CD4-positive, alpha-beta T cell treated with Interleukin-2 at 100 ng/mL for 4 hours (primary cell): ENCODE measurements at places on chromosomes 5 and 9.

- DNase-seq: no peak
Measured at GRCh38 chr5:129101794-129102193, 7.2 kb downstream of the ISOC1 start.

- DNase-seq: no peak
Measured at GRCh38 chr5:67100301-67100700, 96.3 kb downstream of the CD180 start.

GRCh38 chr5:110034056-110034600 is 344.4 kb downstream of the MAN2A1 start:
- no peak for DNase-seq

DNA sequence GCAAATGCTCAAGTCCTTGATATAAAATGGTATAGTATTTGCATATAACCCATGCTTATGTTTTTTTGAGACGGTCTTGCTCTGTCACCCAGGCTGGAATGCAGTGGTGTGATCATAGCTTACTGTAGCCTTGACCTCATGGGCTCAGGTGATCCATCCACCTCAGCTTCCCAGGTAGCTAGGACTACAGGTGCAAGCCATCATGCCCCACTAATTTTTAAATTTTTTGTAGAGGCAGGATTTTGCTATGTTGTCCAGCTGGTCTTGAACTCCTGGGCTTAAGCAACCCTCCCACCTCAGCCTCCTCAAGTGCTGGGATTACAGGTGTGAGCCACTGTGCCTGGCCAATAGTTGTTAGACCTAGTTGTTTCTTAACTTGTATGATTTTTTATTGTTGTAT is 17.3 kb downstream of the SLC36A3 start:
- DNase-seq: no peak

DNA sequence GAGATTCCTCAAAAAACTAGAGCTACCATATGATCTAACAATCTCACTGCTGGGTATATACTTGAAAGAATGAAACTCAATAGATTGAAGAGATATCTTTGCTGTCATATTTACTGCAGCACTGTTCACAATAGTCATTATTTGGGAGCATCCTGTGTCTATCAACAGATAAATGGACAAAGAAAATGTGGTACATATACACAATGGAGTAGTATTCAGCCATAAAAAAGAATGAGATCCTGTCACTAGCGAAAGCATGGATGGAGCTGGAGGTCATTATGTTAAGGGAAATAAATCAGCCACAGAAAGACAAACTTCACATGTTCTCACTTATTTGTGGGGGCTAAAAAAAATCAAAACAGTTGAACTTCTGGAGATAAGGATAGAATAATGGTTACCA is 505.7 kb upstream of the ARRDC3 start:
- no peak for DNase-seq

DNA sequence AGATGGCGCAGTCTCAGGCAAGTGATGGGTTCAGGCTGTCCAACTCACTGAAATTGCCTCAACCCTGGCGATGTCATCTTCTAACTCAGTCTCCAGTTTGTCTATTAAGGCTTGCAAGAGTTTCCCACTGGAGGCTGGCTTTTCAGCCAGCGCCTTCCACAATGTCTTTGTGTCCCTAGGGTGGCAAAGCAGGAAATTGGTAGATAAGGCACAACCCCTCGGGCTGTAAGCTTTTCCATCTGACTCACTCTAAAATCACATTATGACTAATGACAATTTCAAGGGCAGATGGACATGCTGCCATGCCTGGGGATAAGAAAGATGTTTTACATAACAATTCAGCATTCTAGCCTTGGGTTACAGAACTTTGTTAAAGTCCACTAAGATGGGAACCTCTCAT is 61.9 kb downstream of the MROH2B start:
- DNase-seq: no peak

- no peak for DNase-seq
Measured at GRCh38 chr9:93726147-93726546, 149.8 kb downstream of the PHF2 start.

GRCh38 chr5:57341380-57341979 is 141.1 kb downstream of the ACTBL2 start:
- DNase-seq: no peak

- peak; percentile 58 for DNase-seq
Measured at GRCh38 chr9:135602789-135603481, 36.4 kb downstream of the GLT6D1 start.

DNA sequence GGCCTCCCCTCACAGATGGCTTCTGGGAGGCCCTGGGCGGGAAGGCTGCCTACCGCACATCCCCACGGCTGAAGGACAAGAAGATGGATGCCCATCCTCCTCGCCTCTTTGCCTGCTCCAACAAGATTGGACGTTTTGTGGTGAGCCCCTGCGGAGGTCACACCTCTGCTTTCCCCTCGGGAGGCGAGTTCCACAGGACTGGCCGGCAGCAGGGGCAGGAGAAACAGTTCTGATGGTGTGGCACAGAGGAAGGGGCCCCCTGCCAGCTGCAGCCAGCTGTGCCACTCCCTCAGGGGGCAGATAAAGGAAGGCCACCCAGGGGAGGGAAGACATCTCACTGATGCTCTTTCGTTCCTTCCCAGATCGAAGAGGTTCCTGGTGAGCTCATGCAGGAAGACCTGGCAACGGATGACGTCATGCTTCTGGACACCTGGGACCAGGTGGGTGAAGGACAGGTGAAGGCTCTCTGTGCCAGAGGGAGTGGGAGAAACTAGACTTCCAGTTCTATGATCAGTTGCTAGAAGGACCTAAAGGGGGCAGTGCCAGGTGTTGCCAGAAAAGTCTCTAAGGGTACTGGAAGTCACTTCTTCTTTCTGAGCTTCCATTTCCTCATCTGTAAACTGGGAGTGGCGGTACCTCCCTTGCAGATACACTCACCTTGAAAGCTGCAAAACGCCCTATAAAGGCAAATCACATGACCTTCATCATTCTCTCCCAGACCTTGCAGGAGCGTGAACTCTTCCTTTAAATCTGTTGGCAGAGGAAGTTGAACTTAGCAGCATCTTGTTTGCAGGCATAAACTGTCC is 41.0 kb downstream of the STOM start:
- DNase-seq: no peak

- no peak for DNase-seq
Measured at GRCh38 chr9:28032268-28032590, 458.9 kb upstream of the C9orf72 start.

- DNase-seq: no peak
Measured at GRCh38 chr5:176577312-176578176, 28.4 kb downstream of the CDHR2 start.

- peak; percentile 67 for DNase-seq
Measured at GRCh38 chr9:76403352-76403751, 9.1 kb upstream of the RFK start.

DNA sequence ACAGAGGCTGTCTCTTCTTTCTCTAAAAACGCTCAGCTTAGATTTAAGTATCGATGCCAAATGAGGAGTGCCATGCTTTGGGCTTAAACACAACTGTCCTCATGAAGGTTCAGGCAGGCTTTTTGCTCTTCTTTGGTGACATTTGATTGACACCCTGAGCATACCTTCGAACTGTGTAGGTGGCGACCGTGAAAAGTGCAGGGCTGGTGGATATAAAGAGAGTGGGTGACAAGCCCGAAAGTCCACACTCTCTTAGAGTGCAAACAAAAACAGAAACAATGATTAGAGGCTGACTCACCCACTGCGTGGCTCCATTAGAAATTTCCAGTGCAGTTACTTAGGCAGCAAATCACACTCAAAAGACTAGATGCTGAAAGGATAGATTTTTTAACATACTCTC is 141.7 kb downstream of the SYK start:
- no peak for DNase-seq

GRCh38 chr9:79222483-79222882 is 349.3 kb upstream of the TLE4 start:
- DNase-seq: no peak

- peak; percentile 37 for DNase-seq
Measured at GRCh38 chr5:43661102-43661501, 58.1 kb downstream of the NNT start.

GRCh38 chr9:16276866-16277265 is 593.6 kb downstream of the BNC2 start:
- DNase-seq: no peak

DNA sequence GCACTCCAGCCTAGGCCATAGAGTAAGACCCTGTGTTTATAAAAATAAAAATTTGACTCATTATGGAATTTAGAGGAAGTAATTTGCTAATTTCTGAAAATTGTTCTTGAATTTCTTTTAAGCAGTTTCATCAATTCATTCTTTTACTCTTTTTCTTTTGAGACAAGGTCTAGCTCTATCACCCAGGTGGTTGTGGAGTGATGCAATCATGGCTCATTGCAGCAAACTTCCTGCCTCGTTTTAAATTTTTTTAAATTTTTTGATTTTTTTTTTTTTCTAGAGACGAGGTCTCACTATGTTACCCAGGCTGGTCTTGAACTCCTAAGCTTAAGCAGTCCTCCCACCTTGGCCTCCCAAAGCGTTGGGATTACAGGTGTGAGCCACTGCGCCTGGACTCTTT is 3.1 kb upstream of the CAMLG start:
- DNase-seq: no peak

DNA sequence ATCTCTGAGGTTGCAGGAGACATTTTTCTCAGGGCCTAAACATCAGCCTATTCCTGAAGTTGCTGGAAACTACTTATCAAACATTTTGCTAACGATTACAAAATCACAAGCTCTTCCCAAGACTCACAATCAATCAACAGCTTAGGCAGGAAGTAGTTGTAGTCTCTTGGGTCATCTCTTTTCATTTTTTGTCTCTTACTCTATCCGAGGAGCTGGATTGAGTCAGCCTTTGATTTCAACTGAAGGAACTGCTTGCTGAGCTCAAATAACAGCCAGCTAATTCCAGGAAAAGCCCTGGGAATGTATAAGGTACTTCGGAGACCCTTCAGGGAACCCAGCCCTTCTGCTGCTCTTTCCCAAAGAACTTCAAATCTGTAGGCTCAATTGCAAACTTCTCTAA is 398.9 kb downstream of the PLK2 start:
- no peak for DNase-seq

DNA sequence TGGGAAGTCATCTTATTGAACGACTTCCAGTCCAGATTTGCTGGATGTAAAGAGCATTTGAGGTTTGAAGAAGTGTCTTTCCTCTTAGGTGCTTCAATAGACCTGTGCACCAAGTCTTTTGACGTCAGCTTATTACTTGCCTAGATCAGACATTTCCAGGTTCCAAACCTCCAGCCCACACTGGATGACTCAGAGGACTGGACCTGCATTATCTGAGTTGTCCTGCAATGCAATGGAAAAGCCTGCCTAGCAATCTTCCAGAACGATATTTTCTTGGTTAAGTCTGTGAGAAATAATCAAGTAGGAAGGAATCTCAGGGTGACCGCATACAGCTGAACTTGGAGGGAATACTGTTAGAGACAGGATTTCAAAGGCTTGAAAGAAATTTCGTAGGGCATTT is 147.2 kb upstream of the MOCS2 start:
- DNase-seq: no peak

GRCh38 chr5:135641319-135641718 is 62.5 kb upstream of the CXCL14 start:
- DNase-seq: no peak

DNA sequence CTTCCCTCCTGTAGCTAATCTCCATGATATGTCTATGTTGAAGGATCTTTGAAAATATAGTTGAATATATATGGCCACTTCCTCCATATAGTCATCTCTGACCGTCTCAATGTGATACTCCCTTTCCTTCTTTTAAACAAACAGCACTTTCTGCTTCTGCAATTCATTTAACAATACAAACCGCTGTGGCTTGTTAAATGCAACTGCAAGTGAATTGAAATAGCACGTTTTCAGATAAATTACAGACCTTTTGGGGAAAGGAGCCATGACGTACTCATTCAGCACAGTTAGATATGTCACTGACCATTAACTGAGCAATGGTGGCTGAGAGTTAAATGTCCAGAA is 82.5 kb downstream of the FBXO38 start:
- no peak for DNase-seq

DNA sequence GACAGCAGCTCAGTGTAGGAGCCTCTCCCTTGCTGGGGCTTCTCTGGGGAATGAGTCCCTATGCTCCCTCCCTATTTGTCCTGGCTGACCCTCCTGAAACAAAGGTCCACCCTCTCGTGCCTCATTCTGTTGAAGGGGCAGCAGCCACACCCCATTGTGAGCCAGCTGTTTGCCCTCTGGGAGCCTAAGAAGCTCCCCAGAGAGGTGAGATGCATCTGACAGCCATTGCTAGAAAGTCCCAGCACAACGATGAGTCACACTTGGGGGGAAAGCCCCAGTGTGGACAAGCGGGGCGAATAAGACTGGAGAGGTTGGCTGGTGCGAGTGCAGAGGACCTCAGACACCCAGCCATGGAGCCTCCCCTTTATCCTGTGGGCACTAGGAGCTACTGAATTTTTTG is 101.4 kb downstream of the PPARGC1B start:
- DNase-seq: peak; percentile 12

DNA sequence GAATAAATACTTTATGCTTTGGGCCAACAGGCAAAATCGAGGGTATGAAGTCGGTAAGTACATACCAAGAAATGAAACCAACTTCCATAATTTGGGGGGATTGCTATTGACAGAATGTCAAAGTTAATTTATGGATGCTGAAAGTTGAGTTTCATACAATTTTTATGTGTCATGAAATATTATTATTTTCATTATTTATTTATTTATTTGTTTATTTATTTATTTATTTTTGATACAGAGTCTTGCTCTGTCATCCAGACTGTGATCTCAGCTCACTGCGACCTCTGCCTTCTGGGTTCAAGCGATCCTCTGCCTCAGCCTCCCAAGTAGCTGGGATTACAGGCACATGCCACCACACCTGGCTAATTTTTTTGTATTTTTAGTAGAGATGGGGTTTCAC is 4.5 kb upstream of the GMCL2 start:
- no peak for DNase-seq

DNA sequence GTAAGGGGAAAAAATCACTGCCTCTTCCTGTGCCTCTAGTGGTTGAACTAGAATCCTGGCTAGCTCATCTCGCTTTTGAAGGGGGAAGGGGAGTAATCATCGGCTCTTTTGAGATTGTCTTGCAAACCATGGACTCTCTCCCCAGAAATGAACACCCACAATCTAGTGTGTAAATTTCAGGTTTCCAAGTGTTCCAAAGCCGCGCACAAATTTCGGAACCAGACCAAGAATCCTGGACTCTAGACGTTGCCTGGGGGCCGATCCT is 4.9 kb upstream of the FOXE1 start:
- no peak for DNase-seq

DNA sequence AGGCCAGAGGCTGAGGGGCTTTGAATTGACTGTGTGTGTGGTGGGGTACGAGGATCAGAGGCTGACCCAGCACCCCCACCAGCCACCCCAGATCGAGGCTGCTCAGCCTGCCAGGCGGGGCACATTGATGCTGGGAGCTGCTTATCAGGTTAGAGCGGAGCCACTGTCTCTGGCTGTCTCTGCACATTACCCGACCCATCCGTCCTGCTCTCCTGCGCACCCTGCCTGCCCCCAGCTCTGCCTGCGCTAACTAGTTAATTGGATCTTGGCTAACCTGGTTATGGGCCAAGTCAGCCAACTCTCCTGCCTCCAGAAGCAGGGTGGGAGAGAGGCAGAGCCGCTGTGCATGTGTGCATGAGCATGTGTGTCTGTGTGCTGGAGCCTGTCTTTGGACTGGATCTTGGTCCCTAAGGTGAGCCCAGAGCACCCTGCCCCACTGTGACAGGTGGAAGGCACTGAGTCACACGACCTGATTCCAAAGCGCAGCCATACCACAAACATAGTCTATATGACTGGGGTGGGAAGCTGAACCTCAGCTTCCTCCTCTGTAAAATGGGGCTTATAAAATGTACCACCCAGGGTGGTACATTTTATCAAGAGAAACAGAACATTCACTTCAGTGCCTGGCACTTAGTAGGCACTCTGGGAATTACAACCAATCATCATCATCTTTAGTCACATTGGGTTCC is 39.7 kb downstream of the PCDH1 start:
- DNase-seq: no peak

GRCh38 chr5:56481428-56482357 is 248.6 kb upstream of the ANKRD55 start:
- peak; percentile 40 for DNase-seq
